ENCODE measurements at places on chromosomes 6 and 20.

GRCh38 chr6:139695361-139695760, 320.9 kb upstream of the CITED2 start:
- no peak for DNase-seq

DNA sequence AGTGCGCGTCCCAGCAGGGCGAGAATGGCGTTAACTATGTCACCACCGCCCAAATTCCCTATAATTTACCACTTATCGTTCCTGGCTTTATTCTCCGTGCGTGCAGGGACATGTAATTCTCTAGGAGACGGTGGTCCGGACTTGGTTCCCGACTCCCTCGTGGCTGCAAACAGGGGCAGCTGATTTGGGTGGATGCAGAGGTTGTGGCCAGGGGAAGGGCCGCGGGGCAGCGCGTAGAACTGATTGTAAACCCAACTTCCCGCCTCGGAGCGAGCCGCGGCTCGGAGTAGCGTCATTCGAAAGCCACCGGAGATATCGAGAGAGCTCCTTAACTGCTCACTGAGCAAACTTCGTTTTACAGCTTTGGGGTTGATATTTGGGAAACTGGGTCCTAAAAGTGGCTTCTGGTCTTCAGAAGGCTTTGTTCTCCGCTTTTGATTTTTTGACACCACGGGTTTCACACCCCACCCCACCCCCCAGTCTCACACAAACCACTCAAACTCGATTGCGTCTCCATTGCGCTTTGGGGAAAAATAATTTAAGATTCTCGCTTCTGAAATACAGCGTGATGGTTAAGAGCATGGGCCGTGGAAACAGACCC, 17.5 kb upstream of the ZSCAN9 start:
- DNase-seq, result no peak

- DNase-seq, result no peak
Measured at GRCh38 chr6:82227770-82228169, 19.8 kb downstream of the IBTK start.

DNA sequence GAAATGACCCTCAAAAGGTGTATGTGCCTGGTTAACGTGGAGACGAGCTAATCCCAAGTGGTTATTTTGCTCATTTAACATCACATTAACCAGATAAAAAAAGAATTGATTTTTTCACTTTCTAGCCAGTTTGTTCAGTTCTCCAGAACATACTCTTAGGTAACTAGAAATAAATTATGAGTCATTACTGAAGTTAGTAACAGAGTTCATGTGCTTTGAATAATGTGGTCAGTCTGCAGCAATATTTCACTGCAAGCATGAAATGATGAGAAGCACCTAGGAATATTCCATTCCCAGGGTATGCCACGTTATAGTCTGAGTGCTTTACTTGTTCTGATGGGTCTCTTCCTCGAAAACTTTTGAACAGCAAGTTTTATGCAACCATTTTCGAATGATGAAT, 138.3 kb upstream of the INSM1 start:
- DNase-seq, result no peak

DNA sequence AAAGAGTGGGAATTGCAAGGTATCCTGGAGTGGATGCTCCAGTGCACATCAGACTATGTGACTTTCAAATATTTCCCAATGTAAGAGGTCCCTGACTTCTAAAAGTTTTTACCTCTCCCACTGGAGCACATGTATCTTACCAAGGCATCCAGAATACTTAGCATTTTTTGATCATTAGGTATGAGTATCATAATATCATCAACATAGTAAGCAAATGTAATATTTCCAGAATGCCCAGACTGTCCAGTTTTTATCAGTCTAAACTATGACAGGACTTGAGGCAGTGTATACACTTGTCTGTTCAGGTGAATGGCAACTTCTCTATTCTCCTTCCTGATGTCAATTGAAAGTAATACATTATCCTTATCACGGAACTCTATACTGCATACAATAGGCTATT, 924.6 kb upstream of the GJE1 start:
- no peak for DNase-seq

- no peak for DNase-seq
Measured at GRCh38 chr6:148495029-148495428, 152.4 kb downstream of the SASH1 start.

DNA sequence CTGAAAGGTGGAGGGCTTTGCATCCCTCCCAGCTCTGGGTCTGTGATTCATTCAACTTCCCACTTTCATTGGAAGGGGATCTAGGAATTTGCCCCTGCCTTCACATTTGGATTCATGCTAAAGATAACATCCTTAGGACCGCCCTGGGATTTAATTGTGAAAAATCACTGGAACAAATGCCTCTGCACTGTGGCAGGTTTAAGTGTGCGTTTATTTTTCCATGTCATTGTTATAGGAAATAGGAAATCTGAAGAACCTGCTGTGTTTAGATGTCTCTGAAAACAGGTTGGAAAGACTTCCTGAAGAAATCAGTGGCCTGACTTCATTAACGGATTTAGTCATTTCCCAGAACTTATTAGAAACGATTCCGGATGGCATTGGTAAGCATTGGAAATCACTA, 104.7 kb downstream of the LRRC1 start:
- DNase-seq, result no peak

GRCh38 chr20:25863536-25864325, 167.1 kb upstream of the ZNF337 start:
- DNase-seq, result no peak

Data from anterior cingulate cortex (tissue), 58 donors.